ENCODE measurements at places on chromosomes 5 and 9.

GRCh38 chr9:87684627-87685219, 41.2 kb upstream of the CTSL start:
- DNase-seq: peak; percentile 76

- DNase-seq: no peak
Measured at GRCh38 chr9:120447959-120448500, 131.9 kb downstream of the CDK5RAP2 start.

GRCh38 chr5:67957374-67957773, 258.2 kb upstream of the PIK3R1 start:
- no peak for DNase-seq

- no peak for DNase-seq
Measured at GRCh38 chr9:91942201-91942600, 7.8 kb downstream of the ROR2 start.

GRCh38 chr5:168092209-168093185, 198.9 kb upstream of the WWC1 start:
- DNase-seq: no peak

DNA sequence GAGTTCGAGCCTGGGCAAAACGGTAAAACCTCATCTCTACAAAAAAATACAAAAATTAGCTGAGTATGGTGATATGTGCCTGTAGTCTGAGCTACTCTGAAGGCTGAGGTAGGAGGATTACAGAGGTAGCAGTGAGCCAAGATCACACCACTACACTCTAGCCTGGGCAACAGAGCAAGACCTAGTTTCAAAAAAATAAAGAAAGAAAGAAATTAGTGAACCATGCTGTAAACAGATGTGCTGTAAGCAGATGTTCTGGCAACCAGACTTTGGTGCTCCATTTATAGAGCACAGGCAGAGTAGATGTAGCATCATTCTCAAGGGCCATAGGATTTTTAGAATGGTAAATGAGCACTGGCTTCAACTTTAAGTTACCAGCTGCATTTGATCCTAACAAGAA, 115.4 kb downstream of the ST8SIA4 start:
- DNase-seq: no peak

DNA sequence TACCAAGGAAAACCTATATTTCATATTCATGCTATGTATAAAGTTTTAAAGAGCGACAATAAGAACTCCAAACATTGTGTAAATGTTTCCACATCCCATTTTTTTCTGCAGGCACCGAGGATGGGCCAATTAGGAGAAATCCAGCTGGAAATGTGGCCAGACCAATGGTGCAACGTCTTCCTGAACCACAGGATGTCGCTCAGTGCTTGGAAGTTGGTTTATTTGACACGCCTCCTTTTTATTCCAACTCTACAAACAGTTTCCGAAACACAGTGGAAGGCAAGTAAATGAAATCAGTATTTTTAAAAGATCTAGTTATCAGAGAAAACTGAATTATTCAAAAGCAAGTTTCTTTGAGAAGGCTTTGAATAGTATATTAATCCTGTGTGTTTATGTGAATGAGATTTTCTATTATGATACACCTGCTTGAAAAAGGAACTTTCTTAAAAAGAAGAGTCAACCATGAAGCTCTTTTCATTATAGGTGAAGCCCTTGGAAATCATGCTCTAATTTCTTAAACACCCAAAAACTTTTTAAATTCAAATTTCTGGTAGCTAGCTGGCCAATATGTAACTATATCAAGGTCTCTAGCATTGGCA, 9.1 kb downstream of the TYRP1 start:
- DNase-seq: peak; percentile 92

GRCh38 chr5:135556620-135557019, 20.9 kb upstream of the NEUROG1 start:
- DNase-seq: no peak

DNA sequence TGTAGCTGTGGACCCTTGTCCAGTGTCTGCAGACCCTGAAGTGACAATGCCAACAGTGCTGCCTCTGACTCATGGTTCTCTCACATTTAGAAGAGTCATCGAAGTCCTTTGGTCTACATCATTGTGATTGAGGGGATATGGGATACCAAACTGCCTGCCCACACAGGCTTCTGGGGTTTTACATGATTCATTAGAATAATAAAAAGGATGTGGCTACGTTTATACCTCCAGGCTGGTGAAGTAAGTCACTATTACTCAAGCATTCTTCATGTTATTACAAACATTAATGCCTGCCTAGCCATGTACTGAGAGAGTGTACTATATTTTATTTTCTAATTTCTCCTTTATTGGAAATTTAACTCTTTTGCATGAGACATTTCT, 365.7 kb downstream of the SPATA31D1 start:
- DNase-seq: no peak

DNA sequence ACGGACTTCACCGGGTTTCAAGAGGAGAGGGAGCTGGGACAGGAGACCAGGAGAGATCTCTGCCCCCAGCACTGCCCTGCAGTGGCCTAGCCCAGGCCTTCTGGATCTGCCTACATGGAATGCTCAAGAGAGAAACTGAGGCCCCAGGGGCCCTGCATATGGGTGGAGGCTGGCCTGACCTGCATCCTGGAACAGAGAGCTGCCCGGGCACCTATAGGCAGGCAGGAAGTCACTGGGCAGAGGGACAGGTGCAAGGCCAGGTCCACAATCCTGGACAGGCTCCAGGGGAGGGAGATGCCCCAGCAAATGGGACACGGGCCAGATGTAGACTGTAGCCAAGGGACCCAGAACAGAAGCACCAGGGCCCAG, 98.5 kb upstream of the RUFY1 start:
- no peak for DNase-seq

GRCh38 chr5:170342153-170342725, 44.7 kb upstream of the LCP2 start:
- no peak for DNase-seq

DNA sequence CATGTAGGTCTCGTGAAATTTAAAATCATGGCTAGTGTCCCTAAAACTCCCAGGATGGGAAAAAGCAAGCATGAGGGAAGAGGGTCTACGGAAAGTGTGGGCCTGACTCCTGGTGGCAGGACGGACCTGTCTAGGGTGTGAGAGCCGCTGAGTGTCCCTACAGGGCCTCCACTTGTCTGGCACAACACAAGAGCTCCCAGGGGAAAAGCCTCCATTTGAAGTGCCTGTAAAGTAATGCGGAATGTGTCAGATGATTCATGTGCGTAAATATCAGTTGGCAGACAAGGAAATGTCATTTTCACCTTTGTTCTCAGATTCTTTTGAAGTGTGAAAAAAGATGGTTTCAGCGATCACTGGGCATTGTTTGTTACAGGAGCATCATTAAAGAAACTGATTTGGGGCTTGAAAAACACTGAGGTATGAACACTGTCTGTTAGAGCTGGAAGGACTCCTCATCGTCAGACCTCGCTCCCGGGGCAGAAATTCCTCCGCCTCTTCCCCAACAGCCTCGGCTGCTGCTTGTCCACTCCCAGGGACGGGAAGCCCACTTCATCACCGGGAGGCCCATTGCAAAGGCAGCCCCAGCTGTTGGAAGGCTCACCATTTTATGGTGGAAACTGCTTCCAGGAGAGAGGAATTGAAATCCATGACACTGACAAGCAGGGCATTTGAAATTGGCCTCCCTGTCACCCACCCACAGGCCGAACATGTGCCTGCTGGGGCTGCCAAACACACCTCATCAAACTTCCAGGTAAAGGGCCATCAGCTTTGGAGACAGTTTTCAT, 240.8 kb downstream of the FSTL4 start:
- DNase-seq: no peak

DNA sequence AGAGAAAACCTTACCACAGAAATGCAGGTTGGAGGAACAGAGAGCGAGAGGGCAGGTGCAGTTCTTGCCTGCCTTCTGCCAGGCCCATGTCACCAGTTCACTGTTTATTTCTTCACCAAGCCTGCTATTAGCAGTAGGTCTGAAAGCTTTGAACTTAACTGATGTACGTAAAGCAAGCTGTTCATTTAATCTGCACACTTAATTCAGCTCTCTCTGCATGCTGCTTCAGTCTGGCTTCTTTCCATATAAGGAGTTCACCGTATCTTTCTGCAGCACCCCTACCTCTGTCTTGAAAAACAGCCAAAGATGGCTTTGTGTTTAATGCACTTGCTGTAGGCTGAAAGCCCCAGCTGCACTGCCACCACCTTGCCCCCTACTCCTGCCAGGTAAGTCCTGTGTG, 205.1 kb downstream of the RAB3C start:
- no peak for DNase-seq

- no peak for DNase-seq
Measured at GRCh38 chr9:118366228-118366627, 662.0 kb downstream of the TLR4 start.

- no peak for DNase-seq
Measured at GRCh38 chr5:155591273-155591672, 577.7 kb downstream of the KIF4B start.

Measured in lung microvascular endothelial cell (primary cell).